ENCODE measurements at places on chromosomes 16 and 17. TPM values are rescaled to one million over a fixed set of nuclear protein-coding genes. Genes with fewer than 3 reads are reported as not detected.

The GINS2 gene
- total RNA-seq, result 2.2 TPM

The ALDH3A1 gene
- not detected for total RNA-seq

The KCNH6 gene
- not detected for total RNA-seq

The EFNB3 gene
- 7.6 TPM for total RNA-seq

The ASGR2 gene
- total RNA-seq, result not detected

DNA sequence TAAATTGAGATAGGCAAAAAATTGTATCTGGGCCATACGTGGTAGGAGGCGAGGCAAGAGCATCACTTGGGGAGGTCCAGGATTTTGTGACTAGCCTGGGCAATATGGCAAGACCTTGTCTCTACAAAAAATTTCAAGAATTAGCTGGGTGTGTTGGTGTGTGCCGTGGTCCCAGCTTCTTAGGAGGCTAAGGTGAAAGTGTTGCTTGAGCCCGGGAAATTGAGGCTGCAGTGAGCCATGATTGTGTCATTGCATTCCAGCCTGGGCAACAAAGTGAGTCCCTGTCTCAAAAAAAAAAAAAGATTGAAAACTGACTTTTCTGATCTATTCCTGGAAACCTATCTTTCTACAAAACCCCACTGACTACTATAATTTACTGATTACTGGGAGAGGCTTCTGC, 26.7 kb downstream of the CDK12 start:
- no peak overlapping the region for H3K4me3 ChIP-seq
- peaks cover 15% of the 10 kb centered on the region for H3K4me1 ChIP-seq
- H3K27me3 ChIP-seq, result no peaks in the 10 kb centered on the region
- H3K36me3 ChIP-seq, result peaks cover 16% of the 10 kb centered on the region
- no peak overlapping the region for H3K27ac ChIP-seq

DNA sequence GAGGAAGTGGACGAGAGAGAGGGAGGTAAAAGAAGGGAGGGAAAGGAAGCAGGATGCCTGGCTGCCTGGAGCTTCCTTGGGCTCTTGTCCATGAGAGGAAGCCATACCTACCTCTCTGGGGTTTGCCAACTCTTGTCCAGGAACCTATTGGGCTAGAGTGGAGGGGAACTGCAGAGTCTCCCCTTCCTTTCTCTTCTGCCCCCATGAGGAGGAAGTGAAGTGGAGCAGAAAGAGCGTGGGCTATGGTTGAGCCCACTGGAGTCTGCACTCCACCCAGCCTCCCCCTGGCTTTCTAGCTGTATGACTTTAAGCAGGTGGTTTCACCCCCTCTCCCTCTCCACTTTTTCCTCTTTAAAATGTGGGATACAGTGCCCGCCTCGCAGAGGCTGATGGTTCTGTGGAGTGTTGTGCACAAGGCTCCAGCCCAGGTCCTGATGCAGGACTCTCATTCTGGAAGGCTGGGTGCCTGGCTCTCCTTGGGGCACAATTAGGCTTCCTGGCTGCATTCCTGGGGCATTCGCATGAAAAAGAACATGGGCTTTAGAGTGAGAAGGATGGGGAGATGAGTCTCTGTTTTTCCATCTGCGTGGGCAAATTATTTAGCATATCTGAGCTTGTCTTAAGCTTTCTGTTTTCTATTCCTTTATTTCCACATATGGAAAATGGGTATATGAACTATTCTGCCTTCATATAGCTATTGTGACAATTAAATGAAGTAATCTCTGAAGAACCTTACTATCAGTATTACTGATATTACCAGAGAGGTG, 40.7 kb downstream of the HLF start:
- H3K4me1 ChIP-seq, result no peaks in the 10 kb centered on the region
- H3K36me3 ChIP-seq, result no peaks in the 10 kb centered on the region
- H3K27me3 ChIP-seq, result no peaks in the 10 kb centered on the region
- no peak overlapping the region for H3K27ac ChIP-seq

GRCh38 chr16:30395155-30395991, at the start of gene ZNF48:
TSS of gene ZNF48 (plus strand) at chr16:30395420. CDS start at chr16:30395795, 375 bp downstream.
- DNase-seq, result peak; percentile 84
- H3K36me3 ChIP-seq, result peaks cover 5% of the 10 kb centered on the region
- peak within 1 kb of the TSS; percentile 80 for H3K27ac ChIP-seq
- peaks cover 26% of the 10 kb centered on the region for H3K4me1 ChIP-seq

- H3K27ac ChIP-seq, result no peak overlapping the region
- H3K4me1 ChIP-seq, result no peaks in the 10 kb centered on the region
- no peaks in the 10 kb centered on the region for H3K36me3 ChIP-seq
- no peaks in the 10 kb centered on the region for H3K27me3 ChIP-seq
- H3K4me3 ChIP-seq, result no peak overlapping the region
Observed at GRCh38 chr16:64882078-64882784, 239.6 kb downstream of the CDH11 start.

- no peak overlapping the region for H3K27ac ChIP-seq
- no peaks in the 10 kb centered on the region for H3K27me3 ChIP-seq
- H3K4me3 ChIP-seq, result no peak overlapping the region
- no peak for DNase-seq
- no peaks in the 10 kb centered on the region for H3K36me3 ChIP-seq
Observed at GRCh38 chr16:68481636-68482035, 33.3 kb upstream of the SMPD3 start.

GRCh38 chr17:44608727-44609435, 47.4 kb upstream of the MEIOC start:
- H3K27me3 ChIP-seq, result no peaks in the 10 kb centered on the region
- H3K4me3 ChIP-seq, result no peak overlapping the region
- no peak overlapping the region for H3K27ac ChIP-seq
- peaks cover 21% of the 10 kb centered on the region for H3K4me1 ChIP-seq
- no peaks in the 10 kb centered on the region for H3K36me3 ChIP-seq
- DNase-seq, result no peak

DNA sequence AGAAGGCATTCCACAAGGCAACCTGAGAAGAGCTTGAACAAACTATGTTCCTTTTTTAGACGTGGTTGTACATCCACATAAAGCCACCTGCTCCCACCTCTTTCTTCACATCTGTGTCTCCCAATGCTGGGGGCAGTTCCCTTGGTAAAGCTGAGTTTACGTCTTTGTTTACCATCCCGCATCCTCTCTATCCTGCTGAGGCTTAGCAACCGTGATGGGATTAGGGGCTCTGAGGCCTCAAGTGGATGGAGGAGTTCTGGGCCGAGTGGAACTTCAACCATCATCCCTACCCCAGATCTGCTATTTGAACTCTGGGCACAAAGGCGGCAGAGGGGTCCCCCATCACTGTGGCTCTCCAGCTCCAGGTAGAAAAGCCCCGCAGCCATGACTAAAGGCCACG, 94.2 kb upstream of the CREBBP start:
- no peak for DNase-seq
- no peak overlapping the region for H3K4me3 ChIP-seq
- H3K27me3 ChIP-seq, result no peaks in the 10 kb centered on the region
- H3K36me3 ChIP-seq, result no peaks in the 10 kb centered on the region

DNA sequence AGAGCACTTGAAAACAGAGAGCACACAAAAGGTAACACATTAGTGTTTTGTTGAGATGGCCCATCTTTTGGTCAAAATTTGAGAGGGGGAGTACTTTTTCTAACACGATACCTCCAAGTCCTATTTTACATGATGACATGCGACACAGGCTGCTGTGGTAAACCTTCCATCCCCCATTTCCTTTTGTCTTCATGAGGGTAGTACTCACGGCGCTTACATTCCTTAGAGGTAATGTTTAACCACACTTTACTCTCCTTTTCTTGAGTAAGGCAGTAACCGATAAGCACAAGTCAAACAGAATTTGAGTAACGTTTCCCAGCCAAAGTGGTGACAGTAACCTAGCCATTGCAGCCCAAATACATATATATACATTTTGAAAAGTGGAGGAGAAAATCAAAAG, 35.8 kb upstream of the PITPNM3 start:
- no peak overlapping the region for H3K4me3 ChIP-seq
- DNase-seq, result peak; percentile 57
- H3K27ac ChIP-seq, result peak overlapping the region; percentile 42
- no peaks in the 10 kb centered on the region for H3K27me3 ChIP-seq
- H3K4me1 ChIP-seq, result peaks cover 13% of the 10 kb centered on the region

- DNase-seq, result no peak
- peaks cover 26% of the 10 kb centered on the region for H3K36me3 ChIP-seq
- H3K27me3 ChIP-seq, result no peaks in the 10 kb centered on the region
- H3K4me1 ChIP-seq, result no peaks in the 10 kb centered on the region
- no peak overlapping the region for H3K27ac ChIP-seq
Observed at GRCh38 chr17:80364091-80364691, 50.8 kb upstream of the ENDOV start.

DNA sequence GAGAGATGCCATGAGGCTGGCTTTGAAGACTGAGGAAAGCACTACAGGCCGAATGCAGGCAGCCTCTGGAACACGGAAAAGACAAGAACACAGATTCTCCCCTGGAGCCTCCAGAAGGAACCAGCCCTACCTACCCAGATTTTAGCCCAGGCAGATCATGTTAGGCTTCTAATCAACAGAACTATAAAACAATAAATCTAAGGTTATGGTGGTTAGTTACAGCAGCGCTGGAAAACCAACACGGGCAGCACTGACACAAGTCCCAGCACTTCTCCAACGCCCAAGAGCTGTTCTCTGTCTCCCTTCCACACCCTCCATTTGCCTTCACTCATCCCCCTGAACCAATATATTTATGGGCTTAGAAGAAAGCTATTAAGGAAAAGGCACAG, 7.5 kb downstream of the ANKRD11 start:
- DNase-seq, result no peak
- no peaks in the 10 kb centered on the region for H3K27me3 ChIP-seq
- peaks cover 37% of the 10 kb centered on the region for H3K4me1 ChIP-seq

DNA sequence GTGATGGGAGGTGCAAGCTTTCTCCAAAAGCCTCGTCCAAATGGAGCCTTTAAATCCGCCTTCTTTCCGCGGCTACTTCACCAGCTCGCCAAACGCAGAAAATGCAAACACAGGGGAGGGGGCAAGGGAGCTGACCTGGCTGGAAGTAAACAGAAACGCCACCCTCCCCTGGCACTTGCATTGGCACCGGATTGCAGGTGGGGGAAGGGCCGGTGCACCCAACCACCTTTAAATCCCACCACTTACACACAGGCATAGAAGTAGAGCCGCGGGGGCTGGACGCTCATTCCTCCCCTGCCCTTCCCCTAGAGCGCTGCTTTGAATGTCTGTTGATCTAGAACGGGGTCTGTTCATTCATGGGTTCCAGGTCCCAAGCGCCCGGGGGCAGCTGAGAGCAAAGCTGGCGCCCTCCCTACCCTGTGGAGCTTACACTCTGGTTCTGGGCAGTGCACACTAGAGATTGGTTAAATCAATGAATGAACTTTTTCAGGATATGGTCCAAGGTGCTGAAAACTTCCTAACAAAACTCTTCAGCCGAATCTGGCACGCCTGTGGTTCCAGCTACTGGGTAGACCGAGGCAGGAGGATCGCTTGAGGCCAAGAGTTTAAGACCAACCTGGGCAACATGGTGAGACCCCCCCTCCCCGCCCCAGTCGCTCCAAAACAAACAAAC, 920 bp upstream of the ZCCHC14 start:
- no peaks in the 10 kb centered on the region for H3K36me3 ChIP-seq
- peaks cover 26% of the 10 kb centered on the region for H3K4me1 ChIP-seq
- no peak overlapping the region for H3K4me3 ChIP-seq
- peak; percentile 18 for DNase-seq
- H3K27ac ChIP-seq, result no peak overlapping the region

DNA sequence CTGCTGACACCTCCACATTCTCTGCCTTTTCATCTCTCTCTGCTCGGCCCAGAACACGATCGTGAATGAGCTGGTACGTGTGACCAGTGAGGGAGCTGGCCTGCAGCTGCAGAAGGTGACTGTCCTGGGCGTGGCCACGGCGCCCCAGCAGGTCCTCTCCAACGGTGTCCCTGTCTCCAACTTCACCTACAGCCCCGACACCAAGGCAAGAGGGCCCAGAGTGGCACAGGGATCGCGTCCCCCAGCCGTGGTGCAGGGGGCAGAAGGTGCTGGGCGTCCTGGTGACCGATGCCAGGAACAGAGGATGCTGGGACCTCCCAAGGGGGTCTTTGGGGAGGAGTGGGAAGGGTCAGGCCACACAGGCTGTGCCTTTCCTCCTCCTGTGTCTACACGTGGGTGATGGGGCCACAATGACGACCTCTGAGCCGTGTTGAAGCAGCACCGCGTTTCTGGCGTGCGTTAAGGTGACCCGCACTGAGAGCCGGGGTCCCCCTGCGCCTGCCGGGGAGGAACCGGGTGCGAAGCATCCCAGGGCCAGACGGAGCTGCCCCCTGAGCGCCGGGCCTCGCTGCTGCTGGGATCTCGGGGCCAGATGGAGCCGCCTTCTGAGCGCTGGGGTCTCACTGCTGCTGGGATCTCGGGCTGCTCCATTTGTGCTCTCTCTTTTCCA, 17.4 kb downstream of the GAA start:
- no peak for DNase-seq
- no peaks in the 10 kb centered on the region for H3K36me3 ChIP-seq
- H3K4me1 ChIP-seq, result peaks cover 3% of the 10 kb centered on the region
- no peaks in the 10 kb centered on the region for H3K27me3 ChIP-seq

DNA sequence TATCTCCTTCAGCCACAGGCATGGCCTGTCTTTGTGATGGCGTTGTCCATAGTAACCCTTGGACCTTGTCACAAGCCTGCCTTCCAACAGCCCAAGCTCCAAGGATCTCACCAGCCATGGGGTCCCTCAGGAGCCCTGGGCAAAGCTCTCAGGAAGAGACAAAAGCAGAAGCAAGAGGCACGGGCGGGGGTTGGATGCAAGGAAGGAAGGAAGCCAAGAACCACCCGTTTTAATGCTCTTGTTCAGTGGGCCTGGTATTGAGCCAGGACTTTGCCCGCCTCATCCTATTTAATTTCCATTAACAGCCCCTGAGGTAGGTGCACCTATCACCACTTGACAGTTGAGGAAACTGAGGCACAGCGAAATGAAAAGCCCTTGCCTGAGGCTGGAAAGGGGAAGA, 32.3 kb upstream of the GOSR2 start:
- DNase-seq, result no peak
- H3K27ac ChIP-seq, result no peak overlapping the region
- no peaks in the 10 kb centered on the region for H3K4me1 ChIP-seq
- no peaks in the 10 kb centered on the region for H3K36me3 ChIP-seq
- H3K4me3 ChIP-seq, result no peak overlapping the region

DNA sequence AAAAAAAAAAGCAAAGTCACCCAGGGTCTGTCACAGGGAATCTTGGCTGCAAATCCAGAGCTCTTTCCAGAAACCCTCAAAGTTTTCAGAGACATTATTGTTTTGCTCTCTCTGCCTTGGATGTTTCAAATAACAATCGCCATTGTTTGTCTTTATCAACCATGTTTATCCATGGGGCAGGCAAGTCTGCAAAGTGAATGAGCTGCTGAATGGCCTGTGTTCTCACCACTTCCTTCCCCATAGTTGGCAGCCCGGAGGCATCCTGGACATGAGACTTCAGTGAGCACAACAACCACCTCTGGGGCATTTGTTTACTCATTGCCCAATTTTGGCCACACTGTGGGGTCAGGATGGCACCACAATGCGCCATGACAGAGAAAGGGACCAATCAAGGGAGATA, 53.1 kb upstream of the USP7 start:
- no peak overlapping the region for H3K27ac ChIP-seq
- H3K36me3 ChIP-seq, result no peaks in the 10 kb centered on the region
- H3K4me3 ChIP-seq, result no peak overlapping the region
- peaks cover 3% of the 10 kb centered on the region for H3K4me1 ChIP-seq
- H3K27me3 ChIP-seq, result no peaks in the 10 kb centered on the region

- H3K27ac ChIP-seq, result no peak within 1 kb of the TSS
- H3K4me1 ChIP-seq, result no peaks in the 10 kb centered on the region
- DNase-seq, result no peak
Observed at GRCh38 chr17:7114241-7114874, at the start of gene ASGR2. TSS of gene ASGR2 (minus strand) at chr17:7114822. CDS start at chr17:7114240, 582 bp downstream.

Measured in astrocyte (in vitro differentiated cells and primary cell).